ENCODE measurements at places on chromosomes 6 and 20.

GRCh38 chr6:43702534-43703440, 15.2 kb upstream of the MRPS18A start:
- DNase-seq: peak; percentile 91

DNA sequence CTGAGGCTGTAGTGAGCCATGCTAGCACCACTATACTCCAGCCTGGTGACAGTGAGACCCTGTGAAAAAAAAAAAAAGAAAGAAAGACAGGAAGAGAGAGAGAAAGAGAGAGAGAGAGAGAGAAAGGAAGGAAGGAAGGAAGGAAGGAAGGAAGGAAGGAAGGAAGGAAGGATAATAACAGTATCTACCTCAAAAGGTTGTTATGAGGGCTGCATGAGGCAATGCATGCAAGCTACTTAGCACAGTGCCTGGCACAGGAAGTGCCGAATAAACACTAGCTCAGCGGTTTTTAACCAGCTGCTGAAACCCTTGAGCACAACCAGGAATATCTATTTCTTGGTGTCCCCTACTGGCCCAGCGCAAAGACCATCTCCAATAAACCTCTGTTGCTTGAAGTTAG, 62.3 kb upstream of the TBC1D7 start:
- no peak for DNase-seq

DNA sequence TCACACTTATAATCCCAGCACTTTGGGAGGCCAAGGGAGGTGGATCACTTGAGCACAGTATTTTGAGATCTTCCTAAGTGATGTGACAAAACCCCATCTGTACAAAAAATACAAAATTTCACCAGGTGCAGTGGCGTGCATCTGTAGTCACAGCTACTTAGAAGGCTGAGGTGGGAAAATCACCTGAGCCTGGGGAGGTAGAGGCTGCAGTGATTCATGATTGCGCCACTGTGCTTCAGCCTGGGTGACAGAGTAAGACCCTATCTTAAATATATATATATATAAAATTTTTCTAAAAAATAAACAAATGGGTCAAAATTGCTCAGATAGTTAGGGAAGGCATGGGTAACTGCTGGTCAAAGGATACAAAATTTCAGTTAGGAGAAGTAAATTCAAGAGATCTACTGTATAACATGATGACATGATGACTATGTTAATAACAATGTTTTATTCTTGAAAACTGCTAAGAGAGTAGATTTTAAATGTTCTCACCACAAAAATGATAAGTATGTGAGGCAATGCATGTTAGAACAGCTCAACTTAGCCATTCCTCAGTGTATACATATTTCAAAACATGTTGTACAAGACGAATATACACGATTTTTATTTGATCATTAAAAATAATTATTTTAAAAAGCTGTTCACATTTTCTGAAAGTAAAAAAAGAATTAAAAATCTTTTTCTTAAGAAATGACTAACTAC, 24.4 kb downstream of the TBC1D32 start:
- DNase-seq: no peak

GRCh38 chr6:17091122-17091521, 10.7 kb upstream of the STMND1 start:
- DNase-seq: no peak

- no peak for DNase-seq
Observed at GRCh38 chr6:91486200-91486599, 899.3 kb upstream of the MAP3K7 start.

DNA sequence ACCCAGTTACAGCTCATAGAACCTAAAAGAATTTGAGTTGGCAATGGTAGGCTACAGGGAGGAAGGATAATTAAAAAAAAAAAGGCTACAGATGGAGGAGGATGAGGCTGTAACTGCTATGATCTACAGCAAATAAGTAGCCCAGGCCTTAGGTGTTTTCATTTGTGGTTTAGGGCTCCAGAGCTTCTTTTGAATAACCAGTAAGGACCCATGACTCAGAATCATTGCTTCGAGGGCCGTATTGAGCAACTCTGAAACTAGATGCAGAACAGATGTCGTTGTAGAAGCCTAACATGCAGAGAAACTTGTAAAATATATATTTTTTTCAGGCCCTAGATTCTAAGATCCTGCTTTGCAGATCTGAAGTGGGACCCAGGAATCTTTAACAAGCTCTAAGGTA, 19.0 kb upstream of the ASIP start:
- DNase-seq: no peak

DNA sequence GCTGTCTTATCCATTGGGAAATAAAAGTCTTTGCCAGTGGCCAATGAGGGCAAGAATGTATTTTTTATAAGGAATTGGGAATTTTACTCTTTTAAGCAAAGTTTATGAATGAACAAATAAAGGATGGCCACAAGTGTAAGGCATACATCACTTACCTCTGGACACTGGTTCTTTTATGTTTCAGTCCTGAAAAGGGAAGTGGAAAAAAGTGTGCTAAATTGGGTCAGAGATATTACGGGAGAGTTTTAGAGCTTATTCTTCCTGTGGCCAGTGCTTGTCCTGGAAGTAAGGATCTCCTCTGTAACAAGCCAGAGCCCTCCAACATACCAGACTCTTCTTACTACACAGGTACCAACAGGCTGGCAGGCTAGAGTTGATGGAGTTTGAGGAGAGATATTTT, 22.5 kb upstream of the RIPK1 start:
- no peak for DNase-seq

DNA sequence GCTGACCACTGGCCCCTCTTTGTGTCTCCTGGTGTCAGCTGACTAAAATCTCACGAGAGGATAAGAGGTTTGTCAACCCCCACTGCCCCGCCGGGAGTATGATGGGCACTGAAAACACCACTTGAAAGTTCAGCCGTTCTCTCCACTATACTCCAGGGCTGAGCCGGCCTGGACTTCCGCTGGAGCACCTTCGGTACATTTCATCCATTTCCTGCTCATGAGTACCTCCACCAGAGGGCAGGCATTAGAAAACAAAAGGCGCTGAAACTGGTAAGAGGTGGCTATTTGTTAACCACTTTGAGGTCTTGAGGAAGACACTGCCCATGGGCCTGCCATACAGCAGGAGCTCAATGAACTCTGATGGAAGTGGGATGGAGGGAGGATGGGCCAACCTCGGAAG, 17.9 kb upstream of the ANKRD60 start:
- DNase-seq: peak; percentile 15

- DNase-seq: no peak
Observed at GRCh38 chr6:165826487-165827189, 163.6 kb upstream of the PDE10A start.

DNA sequence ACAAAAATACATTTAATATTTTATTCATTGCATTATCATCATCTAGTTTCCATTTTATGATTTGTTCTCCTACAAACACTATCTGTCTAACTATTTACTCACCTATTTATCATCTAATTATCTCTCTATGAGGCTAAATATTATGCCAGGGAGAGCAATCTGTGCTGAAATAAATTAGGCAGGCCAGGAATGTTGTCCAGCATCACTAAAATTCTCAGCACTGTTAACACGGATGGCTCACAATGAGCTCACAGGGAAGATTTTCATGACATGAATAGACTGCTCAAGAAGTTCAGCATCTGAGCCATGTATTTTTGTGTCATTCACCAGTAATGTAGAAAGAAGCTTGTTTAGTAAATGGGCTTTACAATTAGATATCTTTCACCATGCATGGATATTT, 1277.2 kb downstream of the GRIK2 start:
- DNase-seq: no peak

DNA sequence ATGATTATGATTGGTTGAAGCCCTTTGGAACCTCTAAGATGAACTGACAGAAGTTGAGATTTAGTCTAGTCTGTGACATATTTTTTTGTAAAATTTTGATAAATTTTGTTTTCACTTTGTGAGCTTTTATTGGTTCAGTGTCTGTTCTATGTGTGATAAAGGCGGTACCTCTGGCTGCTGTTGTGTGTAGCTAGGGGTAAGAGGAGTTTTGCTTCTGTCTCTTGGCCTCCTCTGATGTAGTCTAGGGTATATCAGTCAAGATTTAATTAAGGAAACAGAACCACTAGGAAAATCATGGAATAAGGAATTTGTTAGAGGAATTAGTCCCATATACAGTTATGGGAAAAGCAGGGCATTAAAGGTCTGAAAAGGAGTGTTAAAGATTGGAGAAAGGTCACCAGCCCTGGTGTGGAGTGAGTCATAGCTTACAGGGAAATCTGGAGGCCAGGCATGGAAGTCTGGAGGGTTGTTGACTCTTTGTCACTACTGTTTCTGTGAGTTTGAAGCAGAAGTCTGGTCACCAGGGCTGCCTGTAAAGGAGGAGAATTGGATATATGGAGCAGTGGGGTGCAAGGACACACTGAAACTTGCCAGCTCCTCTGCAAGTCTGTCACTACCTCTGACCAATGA, 28.5 kb downstream of the CDC5L start:
- DNase-seq: peak; percentile 89

DNA sequence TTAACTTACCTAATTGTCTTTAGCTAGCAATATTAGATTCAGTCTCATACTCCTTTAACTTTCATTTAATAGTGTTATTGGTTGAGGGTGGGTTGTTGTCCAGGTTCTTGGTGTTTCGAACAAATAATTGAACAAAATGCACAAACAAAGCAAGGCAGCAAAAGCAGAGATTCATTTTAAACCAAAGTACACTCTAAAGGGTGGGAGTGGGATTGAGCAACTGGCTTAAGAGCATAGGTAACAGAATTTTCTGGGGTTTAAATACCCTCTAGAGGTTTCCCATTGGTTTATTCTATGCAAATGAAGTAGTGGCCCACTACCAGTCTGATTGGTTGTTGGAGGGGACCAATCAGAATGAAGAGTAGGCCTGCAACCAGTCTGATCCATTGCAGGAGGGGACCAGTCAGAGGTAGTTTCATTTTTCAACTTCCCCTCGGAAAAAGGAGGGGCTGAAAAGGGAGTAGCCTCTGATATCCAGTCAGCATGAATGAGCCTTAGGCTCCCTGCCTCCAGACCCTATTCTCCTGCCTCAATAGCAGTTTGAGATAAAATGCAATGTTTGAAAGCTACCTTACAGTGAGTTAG, 26.3 kb upstream of the RAB23 start:
- DNase-seq: no peak

DNA sequence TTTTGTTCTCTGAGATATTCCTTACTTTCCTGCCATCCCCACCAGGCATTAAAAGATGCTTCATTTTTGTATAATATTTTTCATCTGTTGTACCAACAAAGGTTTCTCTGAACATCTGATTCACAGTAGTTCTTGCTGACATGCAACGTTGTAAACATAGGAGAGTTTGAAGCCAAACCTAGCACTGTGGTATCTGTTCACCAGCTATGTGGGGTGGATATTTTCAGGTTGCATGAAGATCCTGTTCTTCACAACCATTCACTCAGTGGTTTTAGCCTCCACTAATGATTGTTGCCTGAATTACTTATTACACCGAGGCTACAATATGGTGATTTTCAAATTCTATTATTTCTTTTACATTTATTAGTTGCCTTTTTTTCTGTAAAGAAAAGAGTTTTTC, 56.5 kb downstream of the EYA4 start:
- no peak for DNase-seq

DNA sequence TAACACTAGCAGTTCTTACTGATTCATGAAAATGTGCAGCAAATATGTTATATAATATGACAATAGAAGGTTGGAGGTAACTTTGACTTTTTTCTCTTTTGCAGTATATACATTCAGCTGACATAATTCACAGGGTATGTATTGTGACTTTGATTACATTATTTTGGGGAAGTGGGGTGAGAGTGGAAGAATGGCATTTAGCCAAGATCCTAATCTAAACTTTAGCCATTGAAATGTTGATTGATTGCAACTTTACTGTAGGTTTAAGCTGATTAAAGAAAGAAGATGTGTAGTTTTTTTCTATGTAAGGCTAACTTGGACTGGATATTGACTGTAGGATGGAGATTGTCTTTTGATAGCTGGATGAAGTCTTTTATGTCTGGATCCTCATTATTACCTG, 46.0 kb downstream of the MAPK14 start:
- no peak for DNase-seq

GRCh38 chr6:56995347-56995902, 40.5 kb downstream of the BEND6 start:
- no peak for DNase-seq

GRCh38 chr20:47735412-47736400, 49.6 kb downstream of the SULF2 start:
- no peak for DNase-seq

DNA sequence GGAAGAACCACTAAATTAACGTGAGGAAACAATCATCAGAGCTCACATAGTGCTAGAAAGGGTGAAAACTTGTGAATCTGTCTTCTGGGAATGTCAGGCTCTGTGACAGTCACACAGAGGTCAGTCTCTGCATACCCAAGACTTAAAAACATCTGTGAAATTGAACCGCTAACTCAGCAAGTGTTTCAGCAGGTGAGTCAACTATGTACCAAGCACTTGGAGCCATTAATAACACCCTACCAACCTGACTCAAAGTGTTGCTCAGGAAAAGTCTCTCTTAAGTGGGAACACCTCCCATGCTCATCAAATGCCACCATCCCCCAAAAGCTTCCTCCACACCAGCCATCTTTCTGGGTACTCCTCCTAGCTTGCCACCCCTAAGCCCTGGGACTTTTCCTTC, 92.3 kb upstream of the CARMIL1 start:
- DNase-seq: no peak

- no peak for DNase-seq
Observed at GRCh38 chr6:170269846-170270541, 20.9 kb downstream of the DLL1 start.

DNA sequence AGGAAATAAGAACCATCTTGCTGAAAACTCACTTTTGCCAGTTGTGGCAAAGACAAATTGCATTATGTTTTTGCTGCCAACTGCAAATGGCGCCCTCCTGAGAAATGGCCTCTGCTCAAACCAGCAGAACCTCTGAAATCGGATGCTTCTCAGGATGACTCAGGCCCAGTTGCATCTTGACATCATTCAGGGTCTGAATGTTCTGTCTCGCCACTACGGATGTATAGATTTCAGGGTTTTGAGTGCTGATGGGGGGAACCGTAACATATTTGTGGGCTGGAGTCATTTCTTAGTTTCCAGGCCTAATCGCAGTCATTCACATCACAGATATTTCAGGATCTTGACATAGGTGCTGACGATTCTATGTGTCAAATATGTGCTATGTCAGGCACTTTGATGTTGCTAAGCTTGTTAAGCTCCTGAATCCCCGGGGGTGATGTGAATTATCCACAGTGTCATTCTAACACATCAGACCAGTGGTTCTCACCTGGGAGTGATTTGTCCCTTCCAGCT, 207.1 kb downstream of the NFATC2 start:
- no peak for DNase-seq

GRCh38 chr6:125192610-125192930, 39.0 kb downstream of the TPD52L1 start:
- no peak for DNase-seq

DNA sequence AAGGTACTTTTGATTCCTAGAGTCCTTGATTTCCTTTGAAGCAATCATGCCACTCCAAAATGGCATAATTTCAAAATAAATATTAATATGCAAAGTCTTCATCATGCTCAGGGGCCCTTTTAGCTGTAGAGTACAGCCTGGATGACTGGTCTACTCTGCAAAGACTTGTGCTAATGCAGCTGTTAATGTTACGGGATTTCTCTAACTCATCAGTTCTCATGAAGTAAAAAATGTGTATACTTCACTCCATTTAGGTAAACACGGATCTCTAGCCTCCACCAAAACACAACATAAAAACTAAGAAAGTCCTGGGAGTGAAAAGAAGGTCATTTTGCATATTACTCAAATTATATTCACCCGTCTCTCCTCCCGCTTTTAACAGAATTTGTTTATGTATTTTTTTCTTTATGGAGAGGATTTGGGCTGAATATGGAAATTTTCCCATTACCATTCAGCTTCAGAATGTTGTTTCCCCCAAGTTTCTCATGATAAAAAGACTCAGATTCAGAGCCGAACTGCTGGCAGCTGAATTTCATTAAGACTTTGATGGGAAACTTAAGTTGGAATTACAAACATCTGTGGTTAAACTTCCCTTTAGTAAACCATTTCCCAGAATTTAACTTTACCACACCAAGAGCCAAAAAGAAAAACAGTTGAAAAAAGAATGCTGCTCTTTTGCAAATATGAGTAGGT, 8.7 kb downstream of the LAMA4 start:
- peak; percentile 14 for DNase-seq

Measured in endothelial cell of umbilical vein (primary cell).